ENCODE measurements at places on chromosomes 16 and 17. TPM values are rescaled to one million over a fixed set of nuclear protein-coding genes. Genes with fewer than 3 reads are reported as not detected.

GRCh38 chr17:19904412-19904811 lies 36.7 kb upstream of the ULK2 start:
- no peak for DNase-seq

- no peak for DNase-seq
Observed at GRCh38 chr16:84331998-84332780, 36.1 kb upstream of the ATP2C2 start.

GRCh38 chr16:22312897-22313781 lies 15.9 kb downstream of the POLR3E start:
- no peak for DNase-seq

GRCh38 chr17:33521784-33522183 lies 228.7 kb upstream of the ASIC2 start:
- DNase-seq, result no peak

DNA sequence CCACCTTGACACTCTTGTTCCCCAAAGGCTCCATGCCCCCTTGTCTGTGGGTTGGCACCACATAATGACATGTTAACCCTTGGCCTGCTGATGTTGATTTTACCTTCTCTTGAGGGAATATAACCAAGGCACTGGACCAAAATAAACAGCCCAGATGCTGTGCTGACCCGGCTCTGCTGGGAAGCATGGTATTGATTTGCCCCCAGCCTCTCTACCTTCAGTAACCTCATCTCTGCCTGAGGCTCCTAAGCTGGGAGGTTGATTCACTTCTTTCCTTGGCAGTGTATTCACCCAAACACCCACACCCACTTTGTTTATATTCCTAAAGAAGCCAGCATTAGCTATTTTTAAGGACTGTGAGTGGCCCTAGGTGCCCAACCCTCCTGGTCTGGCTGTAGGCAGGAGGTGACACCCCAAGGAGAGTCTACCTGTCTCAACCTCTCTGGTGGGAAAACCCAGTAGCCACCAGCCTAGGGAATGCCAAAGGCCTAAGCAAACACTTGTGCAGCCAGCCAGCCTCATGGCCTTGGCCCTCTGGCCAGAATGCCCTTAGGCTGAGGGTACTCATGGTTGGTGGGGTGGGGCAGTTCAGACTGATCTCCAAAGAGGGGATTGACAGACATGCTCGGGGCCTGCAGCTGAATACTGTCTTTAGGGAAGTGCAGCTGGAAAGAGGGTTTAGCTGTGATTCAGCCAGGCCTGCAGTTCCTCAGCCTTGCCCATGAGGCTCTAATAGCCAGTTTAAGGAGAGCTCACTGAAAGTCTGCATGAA lies 42.7 kb downstream of the GNAO1 start:
- DNase-seq, result no peak

DNA sequence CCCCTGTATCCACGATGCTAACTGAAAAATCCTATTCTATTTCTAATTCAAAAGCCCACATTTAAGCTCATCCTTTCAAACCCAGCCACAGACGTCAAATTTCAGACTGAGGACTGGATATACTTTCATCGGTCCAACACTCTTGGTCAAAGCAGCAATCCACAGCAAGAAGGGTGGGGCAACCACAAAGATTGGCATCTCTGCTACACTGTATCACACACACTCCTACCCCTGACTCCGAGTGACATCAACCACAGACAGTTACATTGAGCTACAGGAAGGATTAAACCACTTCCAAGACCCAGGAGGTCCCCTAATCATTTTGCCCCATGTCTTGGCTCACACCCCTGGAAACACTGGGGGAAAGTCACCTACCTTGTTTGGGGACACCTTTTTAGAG lies 61.3 kb downstream of the GRIN2A start:
- no peak for DNase-seq

- no peak for DNase-seq
Observed at GRCh38 chr17:59848778-59849177, 44.0 kb downstream of the TUBD1 start.

DNA sequence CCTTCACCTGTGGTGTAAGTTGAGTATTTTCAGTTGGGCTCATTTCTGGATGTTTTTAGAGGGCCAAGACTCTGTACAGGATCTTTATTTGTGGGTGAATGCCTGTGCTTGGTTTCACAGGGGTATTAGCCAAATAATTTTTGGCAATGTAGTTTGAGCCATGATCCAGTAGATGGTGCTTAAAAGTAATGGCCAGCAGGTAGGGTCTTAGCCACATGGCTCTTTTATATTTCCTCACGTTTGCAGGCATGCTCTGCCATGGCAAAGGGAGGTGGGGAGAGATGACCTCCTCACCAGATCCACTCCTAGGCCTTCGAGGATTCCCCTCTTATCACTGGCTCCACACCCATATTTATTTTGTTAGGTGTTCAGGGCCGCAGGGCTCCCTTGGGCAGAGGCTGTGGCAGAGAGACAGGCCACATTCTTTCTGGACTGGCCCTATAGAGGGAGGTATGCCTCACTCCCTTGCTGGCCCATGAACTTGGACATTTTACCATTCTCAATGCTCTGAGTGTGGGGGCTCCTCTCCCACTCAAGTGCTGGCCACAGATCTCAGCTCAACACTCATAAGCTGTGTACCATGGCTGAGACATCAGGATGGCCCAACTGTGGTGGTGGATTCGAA lies 417.1 kb downstream of the XYLT1 start:
- no peak for DNase-seq

DNA sequence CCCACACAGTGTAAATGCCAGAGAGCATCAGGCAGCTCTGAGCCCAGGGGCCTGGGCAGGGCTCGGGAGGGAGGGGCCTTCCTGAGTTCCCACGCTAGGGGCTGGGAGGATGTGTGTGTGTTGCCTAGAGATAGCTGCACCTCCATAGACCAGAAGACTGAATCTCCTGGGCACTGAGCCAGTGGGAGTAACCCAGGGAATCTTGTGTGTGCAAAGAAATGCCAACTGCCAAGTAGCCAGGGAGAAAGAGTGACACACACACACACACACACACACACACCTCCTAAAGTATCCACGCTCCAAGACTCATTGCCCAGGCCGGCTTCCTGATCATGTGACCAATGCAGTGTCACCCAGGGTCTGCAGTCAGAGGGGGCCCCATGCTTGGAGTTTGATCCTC lies 166.2 kb upstream of the RPL38 start:
- no peak for DNase-seq

Gene MYO15B
- 27.2 TPM for total RNA-seq

Gene E4F1
- 31.9 TPM for total RNA-seq

Gene CLCN7
- total RNA-seq, result 94.9 TPM

Gene MYH11
- not detected for total RNA-seq
